ENCODE measurements at places on chromosomes 16 and 17.

DNA sequence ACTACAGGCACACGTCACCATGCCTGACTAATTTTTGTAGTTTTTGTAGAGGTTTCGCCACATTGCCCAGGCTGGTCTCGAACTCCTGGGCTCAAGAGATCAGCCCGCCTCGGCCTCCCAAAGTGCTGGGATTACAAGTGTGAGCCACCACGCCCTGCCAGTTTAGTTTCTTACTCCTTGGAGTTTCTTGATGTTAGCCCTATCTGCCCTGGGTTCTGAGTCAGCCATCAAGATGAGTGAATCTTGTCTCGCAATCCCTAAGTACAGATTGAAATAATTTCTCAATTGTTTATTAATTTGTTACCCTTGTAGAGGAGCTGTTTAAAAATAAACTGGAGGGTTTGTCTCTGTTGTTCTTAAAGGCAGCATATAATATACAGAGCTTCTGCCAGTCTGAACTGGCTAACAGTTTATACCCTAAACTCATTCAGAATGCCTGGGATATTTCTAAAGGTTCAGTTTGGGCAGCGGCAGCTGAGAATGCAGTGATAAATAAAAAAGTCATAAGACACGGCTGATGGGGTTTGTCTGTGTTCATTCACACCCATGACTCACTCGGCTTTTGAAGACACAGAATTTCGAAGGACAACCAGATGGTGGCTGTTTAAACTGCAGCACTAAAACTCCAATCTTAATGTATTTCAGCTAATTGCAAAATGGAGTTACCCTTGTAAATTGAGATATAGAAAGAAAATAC is 39.6 kb downstream of the GPRC5B start:
- no peak for DNase-seq

GRCh38 chr16:75309156-75309555 is 57.7 kb upstream of the BCAR1 start:
- DNase-seq, result no peak

- DNase-seq, result no peak
Observed at GRCh38 chr17:29596811-29597210, 3.9 kb downstream of the ANKRD13B start.

DNA sequence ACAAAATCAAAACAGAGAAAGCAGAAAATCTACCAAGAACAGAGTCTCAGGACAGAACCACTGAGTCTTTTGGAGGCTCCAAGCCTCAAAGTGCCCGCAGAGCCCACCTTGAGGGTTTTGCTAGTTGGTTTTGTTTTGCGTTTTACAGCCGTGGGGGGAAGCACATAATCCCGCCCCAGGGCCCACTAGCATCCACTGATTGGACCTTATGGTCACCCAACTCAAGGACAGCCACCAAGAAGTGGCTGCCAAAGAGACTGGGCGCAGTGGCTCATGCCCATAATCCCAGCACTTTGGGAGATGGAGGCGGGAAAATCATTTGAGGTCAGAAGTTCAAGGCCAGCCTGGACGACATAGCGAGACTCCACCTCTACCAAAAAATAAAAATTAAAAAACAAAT is 9.9 kb downstream of the ALOX15B start:
- DNase-seq, result no peak

DNA sequence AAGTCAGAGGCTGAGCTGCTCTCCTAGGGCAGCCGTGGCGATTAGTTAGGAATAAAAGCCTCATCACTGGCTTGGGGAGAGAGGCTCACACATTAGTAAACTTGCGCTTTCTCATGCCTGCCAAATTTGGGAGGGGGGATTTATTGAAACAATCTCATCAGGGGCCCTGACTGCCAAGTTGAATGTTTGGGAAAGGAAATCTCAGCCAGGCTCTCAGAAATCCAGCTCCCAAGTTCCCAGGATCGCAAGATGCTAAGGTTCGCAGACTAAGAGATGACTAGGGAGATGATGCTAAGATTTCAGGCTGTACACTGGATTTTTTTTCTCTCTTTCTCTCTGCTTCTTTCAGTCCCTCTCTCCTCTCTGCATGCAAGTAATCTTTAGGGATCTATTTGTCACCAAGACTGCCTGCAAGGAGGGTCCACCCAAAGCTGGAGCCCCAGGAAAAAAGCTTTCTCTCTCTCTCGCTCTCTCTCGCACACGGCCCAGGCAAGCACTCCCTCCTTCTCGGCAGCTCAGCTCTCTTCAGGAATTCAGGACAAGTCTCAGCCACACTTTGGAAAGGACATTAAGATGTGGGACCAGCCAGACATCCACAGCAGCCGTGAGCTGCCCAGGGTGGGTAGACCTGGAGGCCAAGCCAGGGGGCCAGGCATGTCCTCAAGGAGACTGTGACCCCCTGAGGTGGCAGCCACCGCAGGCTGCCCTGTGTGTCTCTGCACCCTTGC is 1.4 kb downstream of the GPR139 start:
- no peak for DNase-seq

DNA sequence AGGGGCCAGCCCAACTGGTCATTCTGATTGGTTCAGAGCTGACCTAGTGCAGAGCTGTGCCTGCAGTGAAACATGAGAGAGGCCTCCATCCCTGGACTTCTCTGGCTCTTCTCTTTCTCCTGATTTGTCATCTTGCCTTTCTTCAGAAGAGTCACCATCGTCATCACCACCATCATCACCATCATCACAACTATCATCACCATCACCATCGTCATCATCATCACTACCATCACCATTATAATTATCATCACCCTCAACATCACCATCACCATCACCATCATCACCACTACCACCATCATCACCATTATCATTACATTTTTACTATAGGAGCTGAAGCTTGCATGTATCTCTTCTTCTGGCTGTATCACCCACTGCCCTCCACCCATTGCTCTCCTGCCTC is 94.5 kb upstream of the FAM20A start:
- no peak for DNase-seq

DNA sequence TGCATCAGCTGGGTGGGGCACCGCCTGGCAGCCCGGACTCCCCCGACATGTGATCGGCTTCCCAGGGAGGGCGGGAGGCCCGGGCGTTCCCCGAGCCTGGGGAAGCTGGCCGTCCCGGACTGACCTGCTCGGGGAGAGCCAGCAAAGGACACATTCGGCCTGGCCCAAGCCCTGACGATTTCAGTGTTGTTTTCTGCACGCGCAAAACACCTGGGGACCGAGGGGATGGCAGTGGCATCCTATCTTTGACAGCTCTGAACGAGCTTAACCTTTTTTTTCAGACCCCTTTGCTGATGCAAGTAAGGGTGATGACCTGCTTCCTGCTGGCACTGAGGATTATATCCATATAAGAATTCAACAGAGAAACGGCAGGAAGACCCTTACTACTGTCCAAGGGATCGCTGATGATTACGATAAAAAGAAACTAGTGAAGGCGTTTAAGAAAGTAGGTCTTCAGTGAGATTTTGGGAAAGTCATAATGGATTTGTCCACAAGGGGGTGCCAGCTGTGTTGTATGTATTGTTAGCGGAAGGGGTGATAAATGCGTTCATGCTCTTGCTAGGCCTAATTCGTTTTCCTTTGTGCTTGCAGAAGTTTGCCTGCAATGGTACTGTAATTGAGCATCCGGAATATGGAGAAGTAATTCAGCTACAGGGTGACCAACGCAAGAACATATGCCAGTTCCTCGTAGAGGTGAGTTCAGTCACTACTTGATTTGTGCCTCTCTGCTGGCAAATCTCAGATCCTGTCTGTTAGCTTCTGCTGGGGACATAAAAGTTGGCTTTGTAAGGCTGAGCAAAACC is 1.0 kb downstream of the EIF1 start:
- DNase-seq, result no peak

- no peak for DNase-seq
Observed at GRCh38 chr17:50967795-50968194, 101.6 kb upstream of the TOB1 start.

GRCh38 chr17:2250140-2251095 is 53.2 kb downstream of the SMG6 start:
- no peak for DNase-seq

DNA sequence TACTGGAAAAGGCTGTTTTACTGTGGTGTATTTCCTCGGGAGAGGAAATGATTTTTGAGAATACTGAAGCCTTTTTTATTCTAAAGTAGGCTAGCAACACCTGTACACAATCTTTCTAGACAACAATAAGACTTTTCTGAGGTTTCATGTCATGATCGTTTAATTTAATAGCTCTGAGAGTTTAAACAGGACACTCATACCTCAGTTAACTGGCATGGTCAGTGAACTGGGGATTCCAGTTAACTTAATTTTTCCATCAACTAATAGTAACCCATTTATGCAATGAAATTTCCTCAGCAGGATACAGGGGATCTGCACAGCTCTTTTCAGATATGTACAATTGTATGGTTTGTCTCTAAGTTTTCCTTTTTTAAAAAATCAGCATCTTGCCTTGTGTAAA is 262.6 kb downstream of the NTN1 start:
- no peak for DNase-seq

- no peak for DNase-seq
Observed at GRCh38 chr17:44914148-44914547, 1.2 kb downstream of the GFAP start.

Data from stimulated activated CD8-positive, alpha-beta memory T cell treated with anti-CD3 and anti-CD28 coated beads, Interleukin-7, amount 100 ng/mL, for 24 hours (primary cell).